ENCODE measurements at places on chromosomes 2 and 18.

DNA sequence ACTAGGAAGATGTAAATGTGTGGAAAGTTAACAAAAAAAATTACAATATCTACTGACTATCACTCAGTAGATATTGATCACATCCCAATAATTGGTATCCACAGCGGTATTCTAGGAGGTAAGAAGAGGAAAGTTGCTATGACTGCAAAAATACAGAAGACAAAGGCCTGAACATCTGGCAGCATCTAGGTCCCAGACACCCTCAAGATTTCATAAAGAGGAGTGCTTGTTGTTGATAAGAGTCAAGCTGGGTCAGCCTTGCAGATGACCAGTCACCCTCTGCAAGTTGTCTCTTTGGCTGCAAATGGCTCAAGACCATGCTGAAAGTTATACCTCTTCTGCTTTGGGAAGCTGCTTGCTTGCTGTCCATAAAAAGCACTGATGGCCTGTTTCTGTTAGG, 228.4 kb upstream of the FBXO11 start:
- DNase-seq: no peak

DNA sequence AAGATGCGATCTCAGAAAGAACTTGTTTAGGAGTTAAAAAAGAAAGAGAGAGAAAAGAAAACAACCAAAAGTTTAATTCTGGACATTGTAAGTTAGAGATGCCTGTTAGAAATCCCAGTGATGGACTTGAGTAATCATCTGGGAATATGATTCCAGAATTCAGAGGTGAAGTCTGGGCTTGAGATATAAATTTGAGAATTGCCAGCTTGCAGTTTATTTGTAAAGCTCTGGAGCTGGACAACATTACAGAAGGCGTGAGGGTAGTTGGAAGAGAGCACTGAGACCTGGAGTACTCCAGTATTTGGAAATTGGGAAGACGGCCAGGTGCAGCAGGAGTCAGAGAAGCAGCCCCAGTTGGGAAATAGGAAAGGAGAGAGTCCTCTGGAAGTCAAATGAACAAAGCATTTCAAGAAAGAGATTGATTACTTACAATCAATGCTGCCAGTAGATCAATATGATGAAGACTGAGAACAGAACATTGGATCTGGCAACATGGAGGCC, 128.8 kb upstream of the ARHGAP28 start:
- no peak for DNase-seq

- DNase-seq: no peak
Measured at GRCh38 chr18:59549503-59550173, 147.6 kb downstream of the CCBE1 start.

GRCh38 chr2:1157107-1157506, 206.5 kb downstream of the SNTG2 start:
- no peak for DNase-seq

DNA sequence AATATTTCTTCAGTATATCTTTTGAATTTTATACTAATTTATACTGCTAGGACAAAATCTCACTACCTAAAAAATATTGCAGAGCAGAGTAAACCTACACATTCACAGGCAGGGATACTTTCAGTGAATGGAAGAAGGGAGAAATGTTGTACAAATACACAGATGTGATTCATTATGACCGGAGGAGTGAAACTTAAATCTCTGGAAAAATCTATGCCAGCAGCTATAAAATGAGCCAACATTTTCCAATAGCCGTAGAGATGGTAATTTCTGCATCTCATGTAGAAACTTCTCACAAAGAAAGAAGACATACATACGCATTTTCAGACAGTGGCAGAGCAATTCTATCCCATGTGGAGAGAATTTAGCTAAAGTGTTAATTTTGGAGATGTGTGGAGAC, 54.8 kb downstream of the KCNS3 start:
- no peak for DNase-seq

DNA sequence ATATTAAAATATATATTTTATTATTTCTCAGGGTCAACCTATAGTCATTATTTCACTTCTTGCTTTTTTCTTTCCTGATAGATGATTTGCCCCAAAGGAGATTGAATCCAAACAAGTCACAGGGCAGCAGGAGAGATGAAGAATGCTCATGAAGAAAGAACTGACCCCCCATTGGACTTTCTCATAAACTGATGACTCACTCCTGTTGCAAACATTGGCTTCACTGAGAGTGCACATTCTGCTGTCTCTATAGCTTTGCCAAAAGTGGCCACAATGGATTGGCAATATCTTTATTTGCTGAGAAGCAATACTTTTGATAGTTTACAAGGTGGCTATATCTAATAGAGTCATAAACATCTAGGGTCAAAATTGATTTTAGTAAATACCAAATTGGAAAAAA, 55.9 kb upstream of the ZNF385B start:
- no peak for DNase-seq

DNA sequence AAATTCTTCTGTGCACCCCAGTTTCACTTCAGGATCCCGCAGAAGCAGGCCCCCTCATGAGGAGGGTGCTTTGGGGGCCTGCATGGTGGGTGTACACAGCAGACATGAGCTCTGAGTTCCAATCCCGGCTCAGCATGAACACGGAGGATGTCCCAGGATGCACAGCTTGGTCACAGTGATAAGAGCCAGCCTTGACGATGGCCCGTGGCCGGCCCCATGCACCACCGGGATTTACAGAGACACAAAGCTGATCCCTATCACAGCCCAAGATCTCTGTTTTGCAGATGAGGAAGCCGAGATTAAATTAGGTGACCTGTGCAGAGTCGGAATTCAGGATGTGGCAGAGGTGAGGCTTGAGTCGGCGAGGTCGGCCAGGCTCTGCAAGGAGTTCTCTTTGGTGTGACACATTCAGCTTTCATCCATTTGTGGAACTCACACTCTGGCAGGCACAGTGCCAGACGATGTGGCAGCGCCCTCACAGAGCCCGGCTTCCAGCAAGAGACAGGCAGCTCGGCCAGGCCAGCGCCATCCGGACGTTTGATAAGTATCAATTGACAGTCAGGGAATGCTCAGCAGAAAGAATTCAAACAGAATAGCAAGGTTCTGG, 456.3 kb upstream of the MYT1L start:
- no peak for DNase-seq

DNA sequence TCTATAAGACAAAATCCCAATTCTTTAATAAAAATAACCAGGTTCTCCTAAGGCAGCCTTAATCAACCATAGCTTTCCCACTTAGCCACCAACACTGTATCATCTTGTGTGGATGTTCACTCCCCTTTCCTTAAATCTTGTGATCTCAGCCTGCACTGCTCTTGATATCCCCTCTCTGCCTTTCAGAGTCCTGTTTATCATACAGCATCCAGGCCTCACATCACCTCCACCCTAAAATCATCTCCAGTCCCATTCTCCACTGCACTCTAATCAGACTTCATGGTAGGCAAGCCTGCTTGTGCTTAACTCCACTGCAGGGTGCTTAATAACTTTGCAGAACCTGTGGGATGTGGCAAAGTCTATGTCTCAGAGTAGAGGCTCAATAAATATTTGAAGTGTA, 18.8 kb downstream of the ARHGAP15 start:
- no peak for DNase-seq

DNA sequence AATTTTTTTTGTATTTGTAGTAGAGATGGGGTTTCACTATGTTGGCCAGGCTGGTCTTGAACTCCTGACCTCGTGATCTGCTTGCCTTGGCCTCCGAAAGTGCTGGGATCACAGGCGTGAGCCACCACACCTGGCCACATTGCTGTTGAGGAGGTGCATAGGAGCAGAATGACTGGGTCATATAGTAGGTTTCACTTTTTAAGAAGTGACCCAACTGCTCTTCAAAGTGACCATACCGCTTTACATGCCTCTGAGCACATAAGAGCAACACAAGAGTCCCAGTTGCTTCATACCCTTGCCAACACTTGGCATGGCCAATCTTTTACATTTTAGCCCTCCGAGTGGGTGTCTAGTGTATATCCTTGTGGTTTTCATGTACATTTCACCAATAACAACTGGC, 28.9 kb downstream of the RRM2 start:
- DNase-seq: no peak

- DNase-seq: no peak
Measured at GRCh38 chr2:110124038-110124825, 8.6 kb upstream of the MALL start.

DNA sequence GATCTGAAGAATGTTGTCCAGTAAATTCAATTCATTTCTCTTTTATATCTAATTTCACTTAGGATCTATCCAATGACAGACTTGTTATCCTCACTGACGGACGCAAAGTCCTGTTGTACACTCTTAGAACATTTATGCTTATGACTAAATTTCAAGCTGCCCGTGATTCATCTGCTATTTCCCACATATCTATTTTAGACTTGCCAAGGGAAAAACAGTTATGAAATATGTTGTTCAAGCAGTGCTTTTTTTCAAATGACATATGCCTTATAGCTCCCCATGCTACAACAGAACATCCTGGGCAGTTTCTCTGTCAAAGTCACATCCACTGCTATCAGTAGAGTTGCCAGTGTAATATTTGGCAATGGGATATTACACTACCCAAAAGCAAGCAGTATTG, 94.2 kb upstream of the CBLN2 start:
- no peak for DNase-seq

DNA sequence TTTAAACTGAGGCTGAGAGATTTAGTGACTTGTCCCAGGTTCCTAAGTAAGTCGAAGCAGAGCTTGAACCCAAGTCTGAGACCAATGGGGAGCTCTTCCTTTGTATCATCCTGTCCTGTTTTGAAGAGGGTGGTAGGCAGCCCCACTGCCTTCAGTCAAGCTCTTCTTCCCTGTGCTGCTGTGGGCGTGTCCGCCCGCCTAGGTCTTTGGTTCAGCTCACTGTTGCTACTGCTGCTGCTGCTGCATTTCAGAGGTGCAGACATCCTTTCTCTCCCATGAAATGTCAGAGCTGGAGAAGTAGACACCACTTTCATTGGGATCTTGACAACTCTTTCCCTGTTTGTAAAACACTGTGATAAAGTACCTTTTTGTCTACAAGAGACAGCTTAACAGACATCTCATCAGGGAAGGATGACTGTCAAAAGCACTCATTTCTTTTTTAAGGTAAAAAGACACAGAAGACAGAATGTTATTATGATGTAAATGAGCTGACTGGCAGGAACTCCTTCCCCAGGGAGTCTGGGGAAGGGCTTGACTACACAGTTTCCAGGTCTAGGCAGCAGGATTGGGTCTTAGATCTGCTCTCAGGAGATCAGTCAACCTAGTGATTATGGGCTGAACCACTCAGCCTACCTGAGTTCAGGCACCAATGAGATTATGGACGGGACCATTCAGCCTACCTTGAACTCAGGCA, 91.7 kb upstream of the TRIB2 start:
- DNase-seq: no peak

DNA sequence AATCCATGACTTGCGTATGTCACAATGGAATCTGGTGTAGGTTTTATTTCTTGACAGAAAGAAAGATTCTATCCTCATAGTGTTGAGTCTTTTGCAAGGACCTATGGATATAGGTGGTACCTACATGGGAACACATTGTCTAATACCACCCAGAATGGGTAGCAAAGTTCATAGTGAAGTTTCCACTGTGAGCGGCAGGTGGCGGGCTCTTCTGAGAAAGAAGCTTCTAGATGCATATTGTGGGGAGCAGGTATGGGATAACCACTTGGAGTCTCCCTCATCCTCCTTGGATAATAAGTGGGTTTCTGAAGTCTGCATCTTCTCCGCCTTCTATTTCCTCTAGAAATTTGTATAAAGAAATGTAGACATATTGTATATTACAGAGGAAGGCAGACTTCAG, 44.9 kb downstream of the LINC00305 start:
- DNase-seq: no peak

GRCh38 chr2:222159221-222159620, 139.6 kb downstream of the PAX3 start:
- no peak for DNase-seq

DNA sequence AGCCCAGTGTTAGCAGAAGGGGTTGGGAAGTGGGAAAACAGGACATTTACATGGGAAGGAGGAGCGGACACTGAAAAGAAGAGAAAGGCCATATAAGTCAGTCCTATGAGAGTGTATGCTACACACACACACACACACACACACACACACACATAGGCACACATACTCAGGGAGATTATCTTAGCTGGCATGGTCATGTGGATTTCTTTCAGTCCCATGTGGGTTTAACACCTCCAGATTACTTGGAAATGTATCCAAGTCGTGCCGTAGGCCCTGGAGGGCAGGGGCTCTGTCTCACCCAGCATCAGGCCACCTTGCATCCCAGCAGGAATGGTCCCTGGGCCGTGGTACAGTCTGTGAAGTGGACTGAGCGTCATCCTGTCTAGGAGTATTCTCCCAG, 113.3 kb upstream of the CAPN13 start:
- DNase-seq: no peak

GRCh38 chr2:217953011-217953481, 49.7 kb downstream of the TNS1 start:
- no peak for DNase-seq

DNA sequence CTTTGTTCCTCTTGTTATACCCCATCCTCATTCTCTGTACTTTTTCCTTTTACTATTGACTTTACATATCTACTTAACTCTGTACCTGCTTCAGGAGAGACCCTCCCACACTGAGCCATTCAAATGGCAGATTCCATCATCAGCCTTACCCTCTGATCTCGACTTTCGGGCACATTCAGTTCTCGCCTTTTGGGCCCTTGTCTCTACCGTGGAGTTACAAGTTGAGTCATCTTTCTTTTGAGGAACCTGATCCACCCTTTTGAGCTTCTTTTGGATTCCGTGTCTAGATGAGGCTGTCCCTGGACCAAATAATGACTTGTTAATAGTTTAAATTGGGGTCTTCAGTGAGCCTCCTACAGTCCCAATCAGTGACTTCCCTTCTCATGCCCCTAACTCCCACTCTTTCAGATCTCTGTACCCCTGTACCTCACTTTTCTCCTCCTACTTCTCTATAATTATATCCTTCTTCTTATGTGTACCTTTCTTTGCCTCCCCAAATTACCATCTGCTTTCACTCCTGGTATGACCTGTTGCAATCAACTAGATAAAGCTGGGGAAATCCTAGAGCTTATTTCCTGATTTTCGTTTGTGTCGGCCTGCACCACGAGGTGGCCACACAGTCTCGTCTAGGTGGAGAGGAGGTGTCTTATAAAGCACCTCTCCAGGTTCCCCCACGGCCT, 17.2 kb downstream of the SP110 start:
- no peak for DNase-seq

- no peak for DNase-seq
Measured at GRCh38 chr2:191638802-191639172, 39.1 kb upstream of the NABP1 start.

GRCh38 chr2:54954705-54955357, 95.4 kb downstream of the RTN4 start:
- no peak for DNase-seq

GRCh38 chr2:239310401-239311061, 90.3 kb downstream of the HDAC4 start:
- DNase-seq: no peak
